Hepatocyte (in vitro differentiated cells): ENCODE measurements at places on chromosomes 7 and 10. TPM values are rescaled to one million over a fixed set of nuclear protein-coding genes. Genes with fewer than 3 reads are reported as not detected.

VSIR gene
- total RNA-seq, result 10.1 and 13.6 TPM in 2 replicates

CALY gene
- total RNA-seq, result 2.3 TPM in 1 of 2 replicates, not detected in the other

DNA sequence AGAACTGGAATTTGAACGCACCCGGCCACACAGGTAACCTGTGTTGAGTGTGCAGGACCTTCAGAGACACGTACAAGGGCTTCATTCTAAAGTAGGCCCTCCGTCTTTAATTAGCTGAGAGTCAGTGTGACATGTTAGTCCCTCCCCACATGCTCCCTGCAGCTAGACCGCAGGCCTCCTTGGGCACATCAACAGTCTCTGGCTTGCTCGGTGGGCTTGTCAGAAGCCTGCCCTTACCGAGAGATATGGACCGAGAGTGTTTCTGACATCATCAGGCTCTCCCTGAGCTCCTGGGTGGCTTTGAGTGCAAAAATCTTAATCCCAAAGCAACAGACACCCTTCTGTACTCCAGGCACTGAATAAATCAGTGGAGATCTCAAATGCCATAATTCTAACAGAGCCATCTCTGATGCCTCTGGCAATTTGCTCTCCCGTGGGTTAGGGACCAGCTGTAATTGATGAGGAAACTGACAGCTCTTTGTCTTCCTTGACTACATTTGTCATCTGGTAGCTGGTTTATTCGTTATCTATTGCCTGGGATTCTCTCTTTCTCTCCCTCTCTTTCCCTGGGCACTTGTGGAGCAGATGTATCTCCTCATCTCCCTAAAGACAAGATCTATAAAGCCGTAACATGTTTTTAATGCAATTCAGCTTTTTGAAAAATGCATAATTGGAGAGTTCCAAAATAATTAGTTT lies 850.6 kb downstream of the TYW1 start:
- DNase-seq, result no peak

DNA sequence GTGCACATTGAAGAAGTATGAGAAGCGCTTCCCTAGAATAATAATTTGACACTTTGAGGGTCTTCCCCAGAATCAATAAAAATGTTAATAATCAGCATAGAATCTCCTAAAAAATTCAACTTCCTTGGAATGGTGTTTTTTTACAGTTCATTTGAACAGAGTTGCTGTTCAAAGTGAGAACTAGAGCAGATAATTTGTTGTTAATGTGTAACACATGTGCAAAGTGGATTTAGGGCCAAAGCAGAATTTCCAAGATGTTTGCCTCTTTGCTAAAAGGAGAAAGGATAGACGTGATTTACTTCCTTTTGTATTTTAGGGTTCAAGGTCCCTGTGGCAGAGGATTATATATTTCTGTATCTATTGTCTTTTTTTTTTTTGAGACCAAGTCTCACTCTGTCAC lies 73.8 kb downstream of the ZNF277 start:
- no peak for DNase-seq

DNA sequence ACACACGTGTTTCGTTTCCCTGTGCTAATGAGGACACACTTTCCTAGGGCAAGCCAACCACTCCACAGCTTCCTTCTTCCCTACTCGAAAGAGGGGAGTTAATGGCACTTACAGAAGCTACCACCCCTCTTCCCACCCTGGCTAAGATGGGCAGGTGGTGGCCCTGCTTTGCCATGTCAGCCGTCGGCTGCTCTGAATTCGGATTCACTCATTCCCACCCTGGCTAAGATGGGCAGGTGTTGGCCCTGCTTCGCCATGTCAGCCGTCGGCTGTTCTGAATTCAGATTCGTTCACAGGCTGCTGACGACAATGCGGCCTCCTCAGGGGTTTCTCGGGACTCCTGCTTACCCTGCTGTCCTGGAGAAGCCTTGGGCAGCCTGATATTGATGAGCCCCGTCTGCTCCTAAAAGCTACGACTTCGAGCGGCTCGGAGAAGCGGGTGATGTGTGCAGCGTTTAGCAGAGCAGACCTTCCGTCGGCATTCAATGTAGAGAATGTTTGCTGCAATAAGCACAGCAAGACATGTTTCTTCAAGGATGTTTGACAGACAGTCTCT lies 56.2 kb upstream of the PPP2R2D start:
- no peak for DNase-seq
